ENCODE measurements at places on chromosomes 3 and 15.
A peak's percentile ranks its signal among the peaks of the same experiment; 100 is the strongest.

- peak; percentile 7 for DNase-seq
Observed at GRCh38 chr3:64815789-64816188, 128.0 kb upstream of the ADAMTS9 start.

GRCh38 chr3:9169956-9170850 is 79.2 kb downstream of the SRGAP3 start:
- DNase-seq: no peak

DNA sequence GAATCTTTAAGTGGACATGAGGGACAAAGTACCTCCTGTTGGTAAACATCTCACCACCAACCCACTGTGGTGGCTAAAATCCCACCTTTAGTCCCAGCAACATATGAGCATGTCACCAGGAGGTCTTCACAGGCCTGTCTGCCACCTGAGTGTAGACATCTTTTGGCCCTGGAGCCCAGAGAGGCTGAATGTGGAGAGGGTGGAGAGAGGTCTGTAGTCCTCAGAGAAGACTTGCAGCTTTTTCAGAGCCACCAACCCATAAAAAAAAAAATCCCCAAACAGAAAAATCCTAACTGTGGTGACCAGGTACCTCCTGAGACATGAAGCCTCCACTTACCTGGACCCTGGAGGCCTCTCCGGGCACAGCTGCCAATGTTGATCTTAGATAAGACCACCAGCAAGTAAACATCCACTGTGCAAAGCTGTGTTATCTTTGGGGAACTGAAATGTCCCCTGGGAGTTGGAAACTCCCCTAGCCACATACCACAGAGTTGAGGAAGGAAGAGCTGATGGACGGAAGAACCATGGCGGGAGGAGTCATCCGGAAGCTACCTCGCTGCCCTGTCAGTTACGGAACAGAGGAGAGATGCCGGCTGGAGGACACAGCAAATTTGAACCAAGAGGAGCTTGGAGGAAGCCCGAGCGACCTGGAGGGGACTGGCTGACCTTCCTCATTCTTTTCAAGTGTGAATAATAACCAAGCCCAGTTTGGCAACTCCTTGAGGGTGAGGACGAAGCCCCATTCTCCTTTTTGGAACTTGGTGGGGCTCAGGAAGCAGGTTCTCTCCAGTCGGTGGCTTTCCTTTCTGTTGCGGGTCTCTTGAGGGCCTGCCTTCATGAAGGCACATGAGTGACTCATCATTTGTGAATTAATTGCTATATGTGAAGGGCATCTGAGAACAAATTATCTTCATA is at the start of gene GHRL:
TSS of gene GHRL (minus strand) at position 443 of the 915 bp plus-strand sequence. CDS start 2,767 bp downstream, outside the sequence.
- no peak for DNase-seq

- peak; percentile 94 for DNase-seq
Observed at GRCh38 chr15:92930776-92931175, 30.7 kb downstream of the CHD2 start.

- DNase-seq: peak; percentile 32
Observed at GRCh38 chr15:76903251-76903681, 1.9 kb downstream of the SCAPER start.

DNA sequence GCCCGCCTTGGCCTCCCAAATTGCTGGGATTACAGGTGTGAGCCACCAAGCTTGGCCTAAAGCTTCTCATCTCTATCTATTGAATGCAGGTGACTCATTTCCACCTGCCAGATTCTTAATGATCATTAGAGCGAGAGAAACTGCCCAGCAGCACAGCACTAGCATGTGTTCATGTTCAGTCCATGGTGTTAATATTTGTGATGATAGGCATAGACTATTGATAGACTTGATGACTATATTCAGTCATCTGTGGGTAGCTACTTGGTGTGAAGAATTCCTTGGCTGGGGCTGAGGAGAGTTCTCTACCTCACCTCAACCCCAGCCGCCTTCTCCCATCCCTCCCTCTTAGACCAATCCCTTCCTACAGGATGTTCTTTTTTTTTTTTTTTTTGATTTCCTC is 60.0 kb downstream of the ST6GAL1 start:
- DNase-seq: no peak

DNA sequence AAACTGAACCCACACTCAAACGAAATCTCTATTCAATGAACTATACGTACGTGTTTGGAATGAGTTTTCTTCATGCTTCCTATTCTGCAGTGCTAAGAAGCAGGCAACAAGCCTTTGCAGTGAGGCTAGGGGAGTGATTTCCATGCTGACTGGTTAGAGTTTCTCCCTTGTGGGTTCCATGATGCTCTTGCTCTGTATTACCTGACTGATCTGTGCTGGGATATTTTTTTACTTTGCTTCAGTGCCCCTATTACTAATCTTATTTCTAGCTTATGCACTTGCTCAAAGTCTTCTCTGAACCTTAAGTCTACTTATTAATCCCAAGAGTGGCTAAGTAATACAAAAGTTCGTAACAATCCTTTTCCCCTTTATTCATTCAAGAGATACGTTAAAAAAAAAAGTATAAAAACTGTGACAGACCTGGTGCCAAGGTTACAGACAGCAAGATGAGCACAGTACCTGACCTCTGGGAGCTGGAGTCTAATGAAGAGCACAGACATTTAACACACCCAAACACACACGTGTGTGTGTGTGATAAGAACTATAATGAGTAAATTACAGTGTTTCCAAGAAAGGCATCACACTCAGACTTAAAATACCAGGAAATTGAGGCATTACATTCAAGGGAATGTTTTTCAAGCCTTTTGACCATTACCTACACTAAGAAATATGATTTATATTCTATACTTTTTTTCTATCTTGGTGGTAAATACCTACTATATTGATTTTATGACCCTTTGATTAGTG is 50.5 kb upstream of the FBN1 start:
- DNase-seq: peak; percentile 33

DNA sequence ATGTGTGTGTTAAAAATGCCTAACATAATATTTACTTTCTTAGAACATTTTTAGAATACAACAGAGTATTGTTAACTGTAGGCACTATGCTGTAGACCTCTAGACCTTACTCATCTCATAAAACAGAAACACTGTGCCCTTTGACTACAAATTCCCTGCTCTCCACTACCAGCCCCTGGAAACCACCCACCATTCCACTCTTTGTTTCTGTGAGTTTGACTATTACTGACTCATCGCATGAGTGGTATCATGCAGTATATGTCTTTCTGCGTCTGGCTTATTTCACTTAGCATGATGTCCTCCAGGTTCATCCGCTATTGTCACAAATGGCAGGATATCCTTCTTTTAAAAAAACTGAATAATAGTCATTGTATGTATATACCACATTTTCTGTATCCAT is 216.7 kb upstream of the CFAP20DC start:
- no peak for DNase-seq

GRCh38 chr3:185851046-185851445 is 26.2 kb upstream of the IGF2BP2 start:
- DNase-seq: no peak

- DNase-seq: no peak
Observed at GRCh38 chr15:56490461-56490860, 25.5 kb upstream of the MNS1 start.

DNA sequence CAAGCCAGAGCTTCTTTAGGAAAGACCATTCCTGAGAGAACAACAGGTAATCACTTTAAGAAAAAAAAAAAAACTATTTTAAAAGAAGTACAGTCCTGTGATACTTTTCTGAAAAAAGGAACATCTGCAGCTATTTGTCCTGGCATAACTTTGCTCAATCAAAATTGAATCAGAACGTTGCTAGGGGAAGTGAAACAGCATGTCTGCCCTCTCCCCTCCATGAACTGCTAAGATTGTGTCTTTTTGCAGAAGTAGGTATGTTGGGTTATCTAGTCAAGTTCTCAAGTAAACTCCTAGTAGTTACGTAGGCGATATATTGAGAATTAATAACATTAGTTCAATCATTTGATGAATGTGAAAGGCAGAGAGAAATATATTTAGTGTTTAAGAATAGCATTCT is 1013.3 kb downstream of the TUSC7 start:
- no peak for DNase-seq

GRCh38 chr3:189937302-189938127 is 183.2 kb downstream of the P3H2 start:
- DNase-seq: peak; percentile 97

DNA sequence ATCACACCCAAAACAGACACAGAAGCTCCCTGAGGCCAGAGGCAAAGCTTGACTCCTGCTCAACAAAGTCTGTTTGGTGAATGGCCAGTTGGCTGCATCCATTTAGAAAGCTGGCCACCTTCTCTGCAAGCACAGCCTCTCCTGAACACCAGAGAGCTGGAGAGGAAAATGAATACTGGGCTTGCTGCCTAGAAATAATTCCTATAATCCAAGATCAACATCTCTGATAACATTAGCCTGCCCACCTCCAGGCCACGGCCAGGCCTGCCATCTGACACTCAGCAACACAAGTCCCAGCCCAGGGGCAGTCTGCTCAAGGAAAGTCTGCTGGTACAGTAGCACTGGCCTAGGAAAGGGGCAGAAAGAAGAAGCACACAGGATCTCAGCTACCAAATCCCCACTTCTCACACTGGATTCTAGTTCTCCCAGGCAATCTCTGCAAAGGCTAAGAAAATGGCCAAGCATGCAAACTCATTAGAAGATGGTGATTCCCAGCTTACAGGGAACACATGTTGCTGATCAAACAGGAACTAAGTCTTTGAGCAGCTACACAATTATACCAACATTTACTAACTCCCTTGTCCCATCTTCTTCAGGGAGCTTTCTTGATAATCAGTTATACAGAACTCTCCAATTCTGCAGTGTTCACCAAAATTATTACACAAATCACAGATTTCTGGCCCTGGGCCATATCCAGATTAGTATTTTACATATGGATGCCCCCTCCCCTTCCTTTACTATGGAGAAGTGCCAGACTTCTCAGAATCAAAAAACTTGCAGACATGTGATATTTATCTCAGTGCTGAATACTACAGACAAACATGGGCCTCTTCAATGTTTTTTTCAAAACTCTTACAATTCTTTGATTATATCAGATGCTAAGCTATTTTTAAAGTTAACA is 9.9 kb downstream of the TBC1D2B start:
- no peak for DNase-seq

Data from fibroblast of skin of abdomen (primary cell).